ENCODE measurements at places on chromosomes 2 and 18.

- DNase-seq, result no peak
Measured at GRCh38 chr2:140650825-140651224, 1480.0 kb downstream of the LRP1B start.

GRCh38 chr2:216348756-216349308 lies 23.5 kb downstream of the MARCHF4 start:
- DNase-seq, result no peak

DNA sequence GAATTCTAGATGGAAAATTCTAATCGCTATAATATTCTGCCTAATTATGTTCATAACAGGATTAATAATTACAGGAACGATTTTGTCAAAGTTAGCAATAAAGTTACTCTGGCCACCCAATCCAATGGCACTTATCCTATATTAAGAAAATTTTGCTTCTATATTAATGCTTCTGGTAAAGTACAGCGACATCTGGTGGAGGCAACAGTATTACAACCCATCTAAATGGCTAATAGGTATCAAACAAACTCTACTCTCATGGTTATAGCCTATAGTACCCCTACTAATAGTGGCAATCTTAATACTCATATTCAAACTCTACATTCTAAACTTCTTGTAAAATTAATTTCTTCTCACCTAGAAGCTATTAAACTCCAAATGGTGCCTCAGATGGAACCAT lies 1084.7 kb upstream of the LRRTM1 start:
- DNase-seq, result no peak

DNA sequence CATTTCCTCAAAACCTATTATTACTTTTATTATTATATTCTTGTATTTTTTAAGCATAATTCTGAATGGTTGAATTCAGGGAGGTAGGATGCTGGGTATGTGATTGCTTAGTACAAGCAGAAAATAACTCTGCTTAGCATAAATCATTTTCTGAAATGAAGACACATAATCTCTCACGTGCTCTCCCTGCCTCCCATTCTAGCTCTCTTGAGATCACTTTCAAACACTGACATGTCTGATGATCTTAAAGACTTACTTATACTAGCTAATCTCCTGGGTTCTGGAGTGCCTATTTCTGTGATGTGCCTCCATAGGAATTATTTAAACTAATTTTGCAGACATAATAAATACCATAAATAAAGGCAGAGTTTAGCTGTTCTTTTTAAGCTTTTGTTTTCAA lies 1136.0 kb downstream of the SUCLG1 start:
- DNase-seq, result no peak

GRCh38 chr2:182359990-182360662 lies 66.7 kb downstream of the PDE1A start:
- no peak for DNase-seq

DNA sequence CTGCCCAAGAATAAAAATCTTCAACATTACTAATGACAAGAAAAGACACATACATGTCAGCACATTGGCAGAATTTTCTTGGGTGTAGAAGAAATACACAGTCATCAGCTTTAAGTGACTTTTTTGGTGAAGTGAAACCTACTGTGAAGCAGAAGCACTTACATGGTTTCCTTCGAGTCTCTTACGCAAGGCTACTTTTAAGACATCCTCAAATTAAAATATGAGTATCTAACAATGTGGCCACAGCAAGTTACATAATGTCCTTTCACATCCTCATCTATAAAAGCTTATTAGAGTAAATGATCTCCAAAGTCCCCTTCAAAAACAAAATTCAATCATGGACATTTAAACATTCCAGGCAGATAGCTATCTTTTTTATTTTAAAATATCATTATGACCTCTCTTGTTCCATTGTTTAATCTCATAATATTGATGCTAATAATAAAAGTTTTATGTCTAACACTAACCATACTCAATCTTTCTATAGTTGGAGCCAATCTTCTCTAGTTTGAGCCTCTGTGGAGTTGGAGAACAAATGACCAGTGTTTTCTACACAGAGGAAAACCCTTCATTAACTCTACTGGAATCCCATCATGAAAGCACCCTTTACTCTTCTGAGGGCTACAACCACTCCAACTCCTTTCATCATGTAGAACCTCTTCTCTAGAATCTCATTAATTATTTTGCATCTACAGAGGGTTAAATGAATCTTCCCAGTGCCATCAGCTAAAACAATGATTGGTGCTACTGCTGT lies 182.2 kb upstream of the ZFP36L2 start:
- no peak for DNase-seq

GRCh38 chr2:11750917-11751316 lies 4.5 kb downstream of the LPIN1 start:
- DNase-seq, result no peak

DNA sequence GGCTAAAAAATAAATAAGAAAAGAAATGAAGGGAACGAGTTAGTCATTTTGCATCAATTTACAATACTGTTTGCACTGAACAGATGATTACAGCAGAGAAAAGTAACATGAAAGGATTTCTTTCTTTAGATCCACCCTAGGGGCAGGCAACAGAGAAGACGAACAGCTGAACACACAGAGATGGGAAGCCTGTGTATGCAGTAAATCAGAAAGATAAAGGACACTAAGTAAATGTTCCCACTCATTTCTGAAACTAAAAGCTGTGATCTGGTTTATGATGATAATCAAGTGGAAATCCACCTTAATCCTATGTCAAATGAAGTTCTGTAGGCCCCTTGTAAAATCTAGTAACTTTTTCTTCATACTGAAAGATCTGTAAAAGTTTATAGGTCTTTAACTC lies 54.2 kb downstream of the AKAIN1 start:
- no peak for DNase-seq

GRCh38 chr18:72783530-72783929 lies 84.3 kb downstream of the NETO1 start:
- no peak for DNase-seq

DNA sequence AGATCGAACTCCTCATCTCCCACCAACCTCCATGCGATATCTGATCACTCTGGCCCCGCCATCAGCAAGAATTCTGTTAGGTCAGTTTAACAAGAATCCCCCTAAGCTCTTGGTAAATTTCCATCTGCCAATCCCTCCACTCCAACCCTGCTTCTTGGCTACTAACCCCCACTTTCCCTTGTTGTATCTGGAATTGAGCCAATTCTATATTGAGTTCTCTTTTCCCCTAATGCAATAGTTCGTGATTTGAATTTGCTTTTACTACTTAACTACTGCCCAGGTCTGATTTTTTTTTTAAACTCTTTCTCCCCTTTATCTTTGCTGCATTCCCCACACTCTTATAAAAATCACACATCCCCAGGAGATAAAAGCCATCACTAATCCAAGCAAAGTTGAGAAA lies 159.3 kb upstream of the STK17B start:
- DNase-seq, result no peak

GRCh38 chr2:16079637-16080036 lies 139.3 kb downstream of the MYCN start:
- DNase-seq, result no peak

GRCh38 chr2:11357428-11357972 lies 13.1 kb upstream of the ROCK2 start:
- no peak for DNase-seq

GRCh38 chr2:32627441-32627813 lies 423 bp upstream of the TTC27 start:
- DNase-seq, result peak; percentile 8

- no peak for DNase-seq
Measured at GRCh38 chr2:97732436-97733340, 19.3 kb downstream of the ZAP70 start.

DNA sequence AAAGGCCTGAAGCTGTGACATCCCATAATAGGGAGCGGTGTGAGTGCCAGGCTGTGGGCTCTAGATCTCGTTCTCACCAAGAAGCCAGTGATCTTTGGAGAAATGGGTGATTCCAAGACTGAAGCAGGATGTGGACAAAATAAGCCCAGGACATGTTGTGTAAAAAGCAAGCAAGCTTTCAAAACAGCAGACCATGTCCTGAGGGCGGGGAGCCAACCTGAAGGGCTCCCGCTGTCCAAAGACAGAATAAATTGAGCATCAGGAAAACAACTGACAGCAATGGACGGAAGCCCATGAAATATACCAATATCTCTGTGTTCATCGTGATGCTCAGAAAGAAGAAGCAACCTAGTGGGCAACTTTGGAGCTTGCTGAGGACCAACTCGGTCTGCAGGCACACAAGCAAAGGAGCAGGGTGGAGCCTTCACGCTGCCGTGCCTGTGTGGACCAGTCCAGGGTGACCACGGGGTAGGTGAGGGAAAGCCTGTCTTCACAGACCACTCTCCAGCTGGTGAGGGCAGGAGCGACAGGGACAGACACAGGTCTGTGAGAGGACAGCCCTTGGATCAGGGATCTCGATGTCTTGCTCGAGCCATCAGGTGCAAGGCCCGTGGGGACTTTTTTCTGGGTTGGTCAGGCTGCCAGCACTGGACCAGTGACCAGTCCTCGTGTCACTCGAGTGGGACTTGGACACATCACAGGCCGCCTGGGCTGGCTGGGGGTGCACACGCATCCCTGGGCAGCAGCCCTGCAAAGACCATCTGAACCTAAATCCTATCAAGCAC lies 21.5 kb downstream of the MTERF4 start:
- DNase-seq, result no peak

- no peak for DNase-seq
Measured at GRCh38 chr2:2901384-2902345, 476.0 kb downstream of the EIPR1 start.

- DNase-seq, result no peak
Measured at GRCh38 chr18:10285283-10285640, 169.2 kb upstream of the APCDD1 start.

GRCh38 chr2:48530033-48530811 lies at the start of gene STON1:
TSS of gene STON1 (plus strand) at chr2:48530154. CDS start at chr2:48580634, 50,480 bp downstream.
- DNase-seq, result no peak

GRCh38 chr2:54103454-54104314 lies 11.7 kb upstream of the ACYP2 start:
- no peak for DNase-seq

DNA sequence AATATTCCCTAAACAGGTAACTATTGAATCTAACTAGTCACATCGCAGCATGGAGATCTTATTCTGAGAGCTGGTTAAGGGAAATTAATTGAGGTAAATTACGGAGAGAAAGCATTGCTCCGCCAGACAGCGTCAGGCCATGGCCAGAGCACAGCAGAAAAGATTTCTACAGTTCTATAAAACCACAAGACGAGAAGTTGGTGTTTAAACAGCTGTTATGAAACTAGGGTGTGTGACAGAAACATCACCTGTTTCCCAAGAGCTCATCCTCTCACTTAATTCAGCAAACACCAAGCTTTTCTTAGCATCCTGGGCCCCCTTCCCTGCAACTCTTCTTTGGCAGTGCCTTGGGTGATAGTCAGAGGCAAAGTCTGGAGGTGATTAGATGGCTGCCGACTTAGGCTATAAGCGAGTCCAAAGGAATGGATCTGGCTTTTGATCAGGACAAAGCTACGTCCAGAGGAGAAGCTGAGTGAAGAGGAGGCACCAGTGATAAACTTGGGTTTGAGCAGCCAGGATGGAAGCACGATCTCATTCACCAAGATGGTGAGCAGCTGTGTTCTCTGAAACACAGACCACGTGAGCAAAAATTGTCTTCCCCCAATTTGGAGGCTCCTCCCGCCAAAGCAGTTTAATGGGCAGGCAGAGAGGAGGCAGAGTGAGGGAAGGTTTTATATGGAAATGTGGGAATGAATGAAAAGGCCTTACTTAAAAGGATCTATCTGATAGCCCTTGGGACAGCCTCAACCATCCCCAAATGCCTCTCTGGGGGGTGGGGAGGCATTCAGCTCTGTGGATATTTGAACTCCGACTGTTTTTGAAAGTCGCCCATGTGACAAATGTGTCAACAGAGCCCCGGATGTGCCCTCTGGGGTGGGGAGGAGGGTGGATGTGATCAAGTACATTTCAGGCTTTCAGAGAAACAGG lies 57.8 kb downstream of the PKDCC start:
- DNase-seq, result peak; percentile 62

DNA sequence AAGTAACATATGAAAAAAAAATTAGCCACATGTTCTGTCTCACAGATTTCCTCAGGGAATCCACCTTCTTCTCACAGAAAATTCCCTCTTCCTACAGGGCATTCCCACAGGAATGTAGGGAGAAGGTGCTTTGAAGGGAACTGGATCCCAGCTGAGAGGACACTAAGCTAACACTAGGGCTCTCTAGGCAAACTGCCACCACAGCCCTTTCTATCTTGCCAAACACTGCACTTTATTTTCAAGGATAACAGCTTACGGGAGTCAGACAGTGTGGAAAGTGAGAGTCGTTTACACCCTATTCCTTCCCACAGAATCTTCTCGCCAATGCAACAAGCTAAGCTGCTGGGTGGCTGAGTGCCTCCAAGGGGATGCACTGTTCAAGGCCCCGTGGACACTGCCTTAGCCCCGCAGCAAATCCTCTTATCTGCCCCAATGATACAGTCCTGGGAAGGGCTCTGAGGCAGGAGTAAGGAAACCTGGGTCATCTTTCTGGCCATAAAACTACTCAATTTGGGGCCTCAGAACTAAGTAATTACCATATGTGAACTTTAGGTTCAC lies 76.9 kb downstream of the CCDC93 start:
- DNase-seq, result no peak

DNA sequence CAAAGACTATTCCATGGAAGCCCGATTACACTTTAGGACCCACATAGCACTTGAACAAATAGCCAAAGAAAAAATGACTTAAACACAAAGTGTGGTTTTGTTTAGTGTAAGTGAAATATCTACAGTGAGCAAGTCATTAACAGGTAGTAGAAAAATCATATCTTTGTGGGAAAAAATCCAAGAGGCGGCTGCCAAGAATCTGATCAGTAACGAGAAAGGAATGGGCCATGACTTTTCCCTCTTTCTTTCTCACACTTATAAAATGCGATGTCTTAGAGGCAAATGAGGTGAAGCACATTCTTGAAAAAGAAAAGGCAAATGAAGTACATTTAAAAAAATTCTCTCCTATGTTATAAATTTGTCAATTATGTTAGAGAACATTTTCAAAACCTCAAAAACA lies 12.9 kb upstream of the GEMIN6 start:
- DNase-seq, result no peak

- DNase-seq, result no peak
Measured at GRCh38 chr2:121345887-121346286, 60.9 kb upstream of the TFCP2L1 start.

- no peak for DNase-seq
Measured at GRCh38 chr2:104321116-104321795, 532.7 kb upstream of the POU3F3 start.

- DNase-seq, result no peak
Measured at GRCh38 chr2:107027810-107028209, 141.8 kb upstream of the ST6GAL2 start.

DNA sequence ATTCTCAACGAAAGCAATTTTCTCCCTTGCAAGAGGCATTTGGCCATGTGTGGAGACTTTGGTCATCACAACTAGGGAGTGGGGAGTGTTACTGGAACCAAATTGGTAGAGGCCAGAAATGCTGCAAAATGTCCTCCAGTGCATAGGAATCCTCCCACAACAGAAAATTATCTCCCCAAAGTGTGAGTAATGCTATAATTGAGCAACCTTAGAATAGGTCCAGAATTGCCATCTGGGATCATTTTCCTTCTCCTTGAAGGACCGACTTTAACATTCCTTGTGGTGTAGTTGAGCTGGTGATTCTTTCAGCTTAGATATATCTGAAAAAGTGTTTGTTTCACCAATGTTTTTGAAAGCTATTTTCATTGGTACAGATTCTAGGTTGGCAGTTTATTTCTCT lies 111.2 kb upstream of the SMIM21 start:
- no peak for DNase-seq

GRCh38 chr2:146748046-146748445 lies 1096.8 kb upstream of the ACVR2A start:
- no peak for DNase-seq
